ENCODE measurements at places on chromosomes 7 and 10.

DNA sequence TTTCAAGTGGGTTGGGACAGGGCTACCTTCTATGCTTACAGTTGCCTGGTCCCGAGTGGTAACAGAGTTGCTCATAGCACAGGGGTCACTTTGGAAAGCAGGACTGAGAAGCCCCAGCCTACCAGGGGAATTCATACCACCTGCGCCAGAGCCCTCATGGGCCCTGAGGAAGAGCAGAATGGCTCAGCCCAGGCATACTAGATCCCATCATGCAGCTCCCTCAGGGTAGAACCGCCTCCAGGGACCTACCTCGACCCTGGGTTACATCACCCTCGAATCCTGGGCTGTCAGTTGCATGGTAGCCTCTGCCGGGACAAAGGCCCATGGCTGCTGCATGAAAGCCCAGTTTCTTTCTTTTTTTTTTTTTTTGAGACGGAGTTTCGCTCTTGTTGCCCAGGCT is 2.9 kb downstream of the CUEDC2 start:
- no peak for DNase-seq

DNA sequence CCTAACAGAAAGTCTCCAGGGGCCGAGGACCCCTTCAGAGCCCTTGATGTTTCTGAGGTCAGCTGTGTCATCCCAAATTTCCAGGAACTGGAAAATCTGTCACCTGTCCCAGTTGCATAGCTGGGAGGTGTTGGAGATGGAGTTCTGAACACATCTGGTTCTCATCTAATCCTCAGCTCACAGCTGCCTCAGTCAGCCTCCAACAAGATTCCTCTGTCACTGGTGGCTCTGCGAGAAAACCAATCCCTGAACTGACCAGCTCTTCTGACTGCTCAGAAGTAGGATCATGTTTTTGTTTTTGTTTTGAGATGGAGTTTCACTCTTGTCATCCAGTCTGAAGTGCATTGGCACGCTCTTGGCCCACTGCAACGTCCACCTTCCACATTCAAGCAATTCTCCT is 37.6 kb upstream of the MYL10 start:
- no peak for DNase-seq

DNA sequence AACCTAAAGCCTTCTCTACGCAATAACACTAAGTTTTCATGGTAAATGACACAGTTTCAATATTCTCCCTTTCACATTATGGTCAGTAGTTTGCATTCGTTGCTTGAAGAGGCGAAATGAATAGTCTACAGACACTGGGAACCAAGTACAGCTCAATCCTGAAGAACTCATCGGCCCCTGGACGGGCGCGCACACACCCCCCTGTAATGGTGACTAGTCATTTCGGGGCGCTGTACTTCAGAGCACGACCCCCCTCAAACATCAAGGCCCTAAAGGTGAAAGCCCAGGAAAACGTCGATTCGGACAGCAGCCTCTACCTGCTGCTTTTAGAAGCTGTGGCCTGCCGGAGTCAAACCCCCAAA is 1.0 kb downstream of the NT5C2 start:
- DNase-seq: no peak

DNA sequence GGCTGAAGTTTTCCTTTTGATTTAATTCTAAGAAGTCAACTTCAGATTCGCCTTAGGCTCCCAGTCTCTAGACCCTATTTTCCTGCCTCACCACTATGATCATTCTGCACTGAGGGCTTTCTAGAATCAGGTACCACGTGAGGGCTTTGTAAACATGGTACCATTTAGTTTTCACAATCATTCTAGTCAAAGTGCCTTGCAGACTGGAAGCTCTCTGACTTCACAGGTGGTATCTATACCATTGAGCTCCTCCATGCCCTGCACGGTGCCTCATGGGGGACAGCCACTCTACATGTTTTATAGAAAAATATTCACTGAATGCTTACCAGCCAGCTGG is 106.5 kb downstream of the ABLIM1 start:
- no peak for DNase-seq

DNA sequence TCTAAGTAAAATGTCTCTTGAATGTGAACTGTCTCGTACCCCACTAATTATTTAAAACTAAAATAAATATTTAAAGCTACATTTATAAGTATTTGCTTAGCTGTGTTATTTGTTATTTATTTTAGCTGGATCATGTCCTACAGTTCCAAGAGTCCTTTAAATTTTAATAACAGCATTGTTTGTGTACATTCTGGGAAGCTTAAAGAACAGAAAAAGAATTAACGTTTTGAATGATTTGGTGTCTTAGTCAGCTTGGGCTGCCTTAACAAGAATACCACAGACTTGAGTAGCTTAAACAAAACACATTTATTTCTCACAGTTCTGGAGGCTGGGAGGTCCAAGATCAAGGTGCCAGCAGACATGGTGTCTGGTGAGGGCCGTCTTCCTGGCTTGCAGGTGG is 107.4 kb downstream of the ITIH5 start:
- DNase-seq: no peak

- no peak for DNase-seq
Observed at GRCh38 chr10:50469288-50469687, 154.5 kb downstream of the SGMS1 start.

- DNase-seq: no peak
Observed at GRCh38 chr10:29737074-29737593, 102.4 kb upstream of the SVIL start.

DNA sequence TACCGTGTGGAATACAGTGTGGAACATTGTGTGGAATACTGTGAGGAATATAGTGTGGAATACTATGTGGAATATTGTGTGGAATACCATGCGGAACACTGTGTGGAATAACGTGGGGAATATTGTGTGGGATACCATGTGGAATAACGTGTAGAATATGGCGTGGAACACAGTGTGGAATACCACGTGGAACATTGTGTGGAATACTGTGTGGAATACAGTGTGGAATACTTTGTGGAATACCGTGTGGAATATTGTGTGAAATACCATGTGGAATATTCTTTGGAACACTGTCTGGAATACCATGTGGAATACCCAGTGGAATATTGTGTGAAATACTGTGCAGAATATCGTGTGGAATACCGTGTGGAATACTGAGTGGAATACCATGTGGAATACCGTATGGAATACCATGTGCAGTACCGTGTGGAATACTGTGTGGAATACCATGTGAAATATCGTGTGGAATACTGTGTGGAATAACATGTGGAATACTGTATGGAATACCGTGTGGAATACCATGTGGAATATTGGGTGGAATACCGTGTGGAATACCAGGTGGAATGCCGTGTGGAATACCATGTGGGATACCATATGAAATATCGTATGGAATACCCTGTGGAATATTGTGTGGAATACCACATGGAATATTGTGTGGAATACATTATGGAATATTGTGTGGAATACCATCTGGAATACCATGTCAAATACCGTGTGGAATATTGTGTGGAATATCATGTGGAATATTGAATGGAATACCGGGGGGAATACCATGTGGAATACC is 133.1 kb upstream of the CHST15 start:
- no peak for DNase-seq

DNA sequence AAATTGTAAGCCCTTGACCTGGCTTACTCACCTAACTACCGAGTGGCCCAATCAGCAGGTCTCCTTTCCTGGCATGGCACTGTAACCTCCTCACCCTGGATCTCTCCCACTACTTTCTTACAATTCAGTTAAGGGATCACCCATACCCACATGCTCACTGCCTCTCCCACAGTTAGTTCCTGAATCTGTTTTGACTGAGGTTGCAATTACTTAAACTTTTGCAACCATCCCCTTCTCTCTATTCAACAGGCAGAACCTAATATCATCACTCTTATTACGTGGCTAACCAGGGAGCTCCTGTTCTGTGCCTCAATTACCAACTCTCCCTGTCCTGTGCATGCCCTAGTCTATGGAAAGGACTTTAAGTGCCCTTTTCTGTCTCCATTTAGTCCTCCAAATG is 84.2 kb upstream of the IKZF1 start:
- no peak for DNase-seq

- DNase-seq: no peak
Observed at GRCh38 chr7:157596471-157596870, 259.7 kb downstream of the DNAJB6 start.

GRCh38 chr7:116711790-116712189 is 39.8 kb downstream of the MET start:
- no peak for DNase-seq

DNA sequence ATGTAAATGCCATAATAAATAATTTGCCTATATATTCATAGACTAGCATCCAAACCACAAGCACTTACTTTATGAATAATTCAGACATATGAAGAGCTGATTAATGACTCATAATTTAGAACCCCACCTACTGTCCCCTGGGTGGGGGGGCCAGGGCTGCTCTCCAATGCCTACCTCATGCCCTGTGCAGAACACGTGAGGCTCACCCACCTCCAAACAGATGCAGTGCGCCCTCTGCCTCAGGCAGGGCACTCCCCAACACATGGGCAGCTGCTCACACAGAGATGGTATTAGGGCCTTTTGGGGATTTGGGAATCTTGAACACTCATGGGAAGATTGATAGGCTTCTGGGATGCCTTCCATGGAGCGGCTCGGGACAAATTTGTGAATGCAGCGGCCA is 75.1 kb upstream of the INSIG1 start:
- DNase-seq: no peak

GRCh38 chr7:12357508-12357907 is 46.2 kb downstream of the VWDE start:
- no peak for DNase-seq

DNA sequence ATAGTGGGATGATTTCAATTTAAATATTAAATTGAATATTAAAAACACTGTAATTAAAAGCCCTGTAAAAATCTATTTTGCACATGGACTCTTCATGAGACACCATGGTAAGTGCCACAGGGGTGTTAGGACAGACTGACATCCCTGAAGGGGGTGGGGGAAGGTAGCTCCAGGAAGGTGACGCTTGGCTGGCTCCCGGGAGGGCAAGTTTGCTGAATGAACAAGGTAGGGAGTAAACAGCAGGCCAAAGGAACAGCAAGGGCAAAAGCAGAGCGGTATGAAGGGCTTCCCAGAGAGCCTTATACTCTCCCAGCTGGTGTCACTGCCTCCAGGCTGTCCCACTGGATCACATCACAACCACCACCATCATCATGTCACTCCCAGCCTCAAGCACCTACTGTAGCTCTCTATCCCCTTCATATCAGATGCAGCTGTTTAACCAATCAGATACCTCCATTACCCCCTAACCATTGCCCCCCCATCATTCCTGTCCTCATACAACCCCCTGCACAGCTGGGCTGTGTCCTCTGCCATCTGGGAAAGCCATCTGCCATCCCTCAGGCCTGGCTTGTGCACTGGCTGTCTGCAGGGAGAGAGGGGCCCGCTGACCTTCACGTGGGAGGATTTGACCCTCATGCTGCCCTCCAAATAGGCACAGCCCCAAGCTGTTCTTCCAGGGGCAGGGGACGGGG is 19.5 kb downstream of the HSPA12A start:
- DNase-seq: no peak

DNA sequence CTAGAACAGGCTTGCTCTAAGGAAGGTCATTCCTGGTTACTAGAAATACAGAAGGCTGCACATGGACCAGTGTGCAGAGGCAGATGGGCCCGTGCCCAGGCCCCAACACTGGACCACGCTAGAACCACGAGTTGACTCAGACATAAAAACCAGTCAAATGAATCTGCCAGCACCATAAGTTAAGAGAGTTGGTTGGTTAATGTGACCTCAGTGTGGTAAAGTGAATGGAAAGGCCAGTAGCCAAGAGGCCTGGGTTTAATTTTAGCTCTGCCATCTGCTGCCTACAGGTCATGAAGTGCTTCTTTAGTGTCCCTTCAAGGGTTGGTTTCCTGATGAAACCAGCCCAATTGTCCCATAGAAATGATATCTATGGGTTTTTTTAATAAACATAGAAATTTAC is 329.6 kb upstream of the NRP1 start:
- DNase-seq: no peak

DNA sequence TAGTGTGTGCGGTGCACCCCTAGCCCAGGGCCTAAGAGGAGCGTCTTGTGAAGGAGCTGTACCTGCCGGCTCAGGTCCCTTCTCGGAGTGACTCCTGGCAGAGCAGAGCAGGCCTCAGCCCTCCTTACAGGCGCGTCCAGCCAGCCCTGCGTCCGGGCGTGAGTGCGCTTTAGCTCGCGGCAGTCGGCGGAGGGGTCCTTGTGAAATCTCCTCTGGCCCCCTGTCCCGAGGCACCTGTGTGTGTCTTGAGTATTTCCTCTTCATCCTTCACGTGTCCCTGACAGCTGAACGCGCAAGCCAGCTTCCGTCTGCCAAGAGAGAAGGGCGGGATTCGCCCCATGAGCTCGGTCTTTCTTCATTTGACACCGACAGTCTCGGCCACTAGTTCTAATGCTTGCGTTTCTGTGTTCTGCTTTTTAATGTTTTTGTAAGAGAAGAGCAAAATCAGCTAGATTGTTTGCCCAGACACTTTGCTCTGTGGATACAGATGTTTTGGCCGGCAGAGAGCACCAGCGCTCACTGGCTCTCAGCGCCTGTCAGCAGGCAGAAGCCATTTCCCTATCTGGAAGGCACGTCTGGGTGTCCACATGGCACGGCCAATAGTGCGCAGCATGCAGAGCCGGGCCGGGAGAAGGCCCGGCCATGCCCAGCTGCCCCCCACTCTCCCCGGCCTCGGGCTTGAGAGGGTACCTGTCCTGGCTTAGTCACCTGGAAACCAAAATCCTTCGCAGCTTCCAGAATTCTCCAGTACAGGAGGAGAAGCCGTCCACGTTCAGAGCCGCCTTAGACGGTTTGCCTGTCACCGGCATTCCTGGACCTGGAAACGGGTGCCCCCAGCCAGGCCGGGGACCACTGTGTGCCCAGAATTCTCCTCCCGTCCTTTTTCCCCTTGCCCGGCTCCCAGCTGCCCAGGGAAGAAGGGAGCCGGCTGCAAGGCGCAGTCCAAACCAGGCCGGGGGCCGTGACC is 7.0 kb downstream of the GET4 start:
- no peak for DNase-seq

DNA sequence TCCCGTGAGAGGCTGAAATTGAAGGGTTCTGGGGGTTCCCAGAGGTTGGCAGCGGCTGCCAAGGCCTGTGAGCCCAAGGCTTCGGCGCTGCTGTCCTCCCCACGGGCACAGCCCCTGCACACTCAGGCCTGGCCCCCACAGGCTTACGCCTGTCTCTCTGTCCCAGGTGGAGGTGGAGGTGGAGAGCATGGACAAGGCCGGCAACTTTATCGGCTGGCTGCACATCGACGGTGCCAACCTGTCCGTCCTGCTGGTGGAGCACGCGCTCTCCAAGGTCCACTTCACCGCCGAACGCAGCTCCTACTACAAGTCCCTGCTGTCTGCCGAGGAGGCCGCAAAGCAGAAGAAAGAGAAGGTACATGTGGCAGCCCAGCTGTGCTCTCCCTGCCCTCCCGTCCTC is 43.1 kb upstream of the LRRC4 start:
- DNase-seq: no peak

GRCh38 chr10:22531008-22531407 is 183.4 kb downstream of the PIP4K2A start:
- DNase-seq: no peak

DNA sequence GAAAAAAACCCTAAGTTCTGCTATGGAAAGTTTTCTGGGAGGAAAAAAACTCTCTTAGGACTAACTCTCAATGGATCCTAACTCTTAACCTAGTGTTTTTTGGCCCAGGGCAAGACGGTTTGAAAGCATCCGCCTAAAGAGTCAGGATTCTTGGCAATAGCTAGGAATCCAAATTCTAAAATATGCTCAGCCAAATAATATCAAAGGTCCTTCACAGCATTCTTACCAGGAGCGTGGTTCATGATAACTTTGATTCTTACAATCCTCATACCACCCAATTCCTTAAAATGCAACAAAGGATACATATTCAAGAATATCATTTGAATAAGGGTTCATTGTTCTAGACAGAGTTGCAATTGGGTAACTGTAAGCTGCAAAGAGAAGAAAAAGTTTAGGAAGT is 21.3 kb downstream of the CPA1 start:
- DNase-seq: no peak
